ENCODE measurements at places on chromosomes 5 and 9.

DNA sequence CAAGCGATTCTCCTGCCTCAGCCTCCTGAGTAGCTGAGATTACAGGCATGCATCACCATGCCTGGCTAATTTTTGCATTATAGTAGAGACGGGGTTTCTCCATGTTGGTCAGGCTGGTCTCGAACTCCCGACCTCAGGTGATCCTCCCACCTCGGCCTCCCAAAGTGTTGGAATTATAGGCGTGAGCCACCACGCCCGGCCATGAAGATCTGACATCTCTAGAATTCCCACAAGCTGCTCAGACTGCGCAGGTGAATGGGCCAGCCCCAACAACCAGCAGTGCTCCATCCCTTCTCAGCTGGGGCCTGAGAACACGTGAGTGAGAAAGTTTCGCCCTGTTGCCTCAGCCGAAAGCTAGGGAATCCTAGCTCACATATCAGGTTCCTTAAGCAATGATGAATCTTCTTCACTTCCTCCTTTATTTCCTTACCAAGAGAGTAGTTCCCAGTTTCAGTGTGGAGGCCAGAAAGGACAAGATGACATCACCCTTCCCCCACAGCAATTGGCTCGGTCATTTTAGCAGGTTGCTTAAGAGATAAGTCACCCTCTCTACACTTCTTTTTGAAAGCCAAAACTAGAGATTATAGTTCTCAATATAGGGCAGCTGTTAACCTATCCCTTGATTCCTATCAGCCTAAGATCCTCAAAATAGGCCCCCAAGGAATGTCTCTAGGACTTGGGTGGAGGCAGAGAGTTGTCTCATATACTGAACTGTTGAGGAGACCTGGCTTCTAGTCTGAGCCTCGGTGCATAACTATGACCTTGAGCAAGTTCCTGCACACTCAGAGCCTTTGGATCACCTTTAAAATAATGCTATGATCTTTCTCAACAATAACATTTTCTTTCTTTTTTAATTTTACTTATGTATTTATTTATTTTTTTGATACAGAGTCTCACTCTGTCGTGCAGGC lies 23.9 kb upstream of the PPP2CA start:
- no peak for DNase-seq

DNA sequence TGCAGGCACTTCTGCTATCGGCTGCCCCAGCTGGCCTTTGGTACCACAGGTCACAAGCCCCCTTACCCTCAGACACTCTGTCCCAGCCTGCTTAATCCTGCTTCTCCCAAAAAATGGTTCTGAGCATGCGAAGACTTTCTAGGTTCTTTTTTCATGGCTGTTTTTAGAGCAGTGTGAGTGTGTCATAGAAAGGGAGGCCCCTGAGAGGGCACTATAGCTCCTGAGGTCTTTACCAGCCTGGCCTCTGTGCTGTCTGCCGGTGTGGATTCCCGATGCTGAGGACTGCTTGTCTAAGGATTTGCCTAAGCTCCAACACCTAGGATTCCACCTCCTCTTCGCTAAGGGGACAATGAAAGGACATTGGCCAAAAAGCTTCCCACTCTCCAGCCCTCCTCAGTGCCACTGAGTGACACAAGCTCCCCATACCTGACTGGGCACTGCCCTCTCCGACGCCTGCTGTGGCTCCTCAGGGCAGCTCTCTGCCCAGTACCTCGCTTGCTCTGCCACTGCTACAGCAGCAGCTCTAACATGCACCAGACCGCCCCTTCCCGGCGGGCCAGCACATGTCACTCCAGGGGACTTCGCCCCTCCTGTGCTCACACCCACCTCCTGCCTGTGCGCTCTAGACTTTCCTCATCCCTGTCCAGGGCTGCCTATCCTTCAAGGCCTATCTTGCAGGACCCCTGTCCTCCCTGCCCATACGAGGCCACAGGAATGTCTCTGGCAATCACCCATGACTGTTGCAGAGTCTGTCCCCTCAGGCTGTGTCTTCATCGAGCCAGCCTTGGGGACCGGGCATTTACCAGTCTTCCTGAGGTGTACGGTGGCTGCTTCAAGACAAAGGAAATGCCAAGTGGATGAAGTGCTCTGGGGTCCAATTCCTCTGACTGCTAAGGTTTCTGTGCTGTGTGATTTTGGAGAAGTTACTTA lies 21.0 kb downstream of the MACROH2A1 start:
- DNase-seq, result no peak

- no peak for DNase-seq
Observed at GRCh38 chr5:26390608-26391007, 647.8 kb downstream of the CDH9 start.

DNA sequence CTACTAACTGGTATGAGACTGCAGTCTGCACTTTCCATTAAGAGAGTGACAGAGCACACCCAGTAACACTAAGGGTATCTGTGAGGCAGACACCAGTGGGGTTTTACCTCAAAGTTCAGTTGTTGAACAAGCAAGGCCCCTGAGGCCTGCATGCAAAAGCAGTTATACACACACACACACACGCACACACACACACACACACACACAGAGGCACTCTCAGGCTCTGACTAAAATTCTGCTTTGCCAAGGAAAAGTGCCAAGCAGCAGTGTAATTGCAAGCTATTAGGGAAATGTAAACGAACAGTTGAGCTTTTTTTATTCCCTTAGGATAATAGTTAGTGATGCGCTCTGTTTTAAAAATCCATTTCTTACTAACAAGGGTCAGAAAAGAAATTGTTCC lies 377.1 kb downstream of the SPOCK1 start:
- no peak for DNase-seq

- no peak for DNase-seq
Observed at GRCh38 chr9:108663422-108663821, 192.4 kb downstream of the ACTL7B start.
